ENCODE measurements at places on chromosomes 4 and X.

DNA sequence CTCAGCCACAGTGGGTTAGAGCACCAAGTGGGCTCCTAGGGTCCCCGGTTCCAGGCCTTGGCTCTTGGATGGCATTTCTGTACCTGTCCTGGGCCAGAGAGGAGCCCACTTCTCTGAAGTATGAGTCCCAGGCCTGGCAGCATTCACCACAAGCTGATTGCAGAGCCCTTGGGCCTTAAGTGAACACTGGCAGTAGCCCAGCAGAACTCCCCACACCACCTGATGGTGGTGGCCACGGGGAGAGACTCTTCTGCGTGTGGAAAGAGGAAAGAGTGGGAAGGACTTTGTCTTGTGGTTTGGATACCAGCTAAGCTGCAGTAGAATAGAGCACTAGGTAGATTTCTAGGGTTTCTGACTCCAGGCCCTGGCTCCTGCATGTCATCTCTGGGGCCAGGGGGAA is 104.8 kb downstream of the DLG3 start:
- DNase-seq: no peak

DNA sequence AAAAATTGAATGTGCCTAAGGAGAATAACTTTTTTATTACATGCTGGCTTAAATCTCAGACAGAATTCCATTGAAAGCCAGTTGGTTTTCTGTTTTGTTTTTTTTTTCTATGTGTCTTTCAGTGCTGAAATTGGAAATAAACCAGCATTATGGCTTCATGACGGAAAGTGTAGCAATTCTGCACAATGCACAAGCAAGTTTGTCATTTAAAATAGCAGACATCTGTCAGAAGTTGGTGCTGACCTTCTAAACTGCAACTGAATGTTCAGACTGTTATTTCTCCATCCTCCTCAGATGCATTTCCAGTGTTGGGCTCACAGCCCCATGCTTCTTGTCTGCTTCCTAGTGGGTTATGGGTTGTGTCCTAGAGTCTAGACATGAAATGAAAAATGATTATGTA is 107.2 kb upstream of the LIMCH1 start:
- no peak for DNase-seq

GRCh38 chrX:906586-906985 is 276.0 kb downstream of the SHOX start:
- no peak for DNase-seq

DNA sequence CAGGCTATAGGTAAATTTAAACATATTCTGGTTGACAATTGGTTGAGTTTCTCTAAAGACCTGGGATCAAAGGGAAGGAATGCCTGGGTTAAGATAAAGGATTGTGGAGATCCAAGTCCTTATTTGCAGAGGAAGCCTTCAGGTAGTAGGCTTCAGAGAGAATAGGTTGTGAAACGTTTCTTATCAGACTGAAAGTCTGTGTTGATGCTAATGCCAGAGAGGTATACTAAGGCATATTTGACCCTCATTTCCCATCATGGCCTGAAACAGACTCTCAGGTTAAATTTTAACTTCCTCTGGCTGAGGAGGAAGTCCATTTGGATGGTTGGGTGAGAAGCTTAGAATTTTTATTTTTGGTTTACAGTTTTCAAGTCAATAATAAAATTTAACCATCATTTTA is 48.1 kb downstream of the UGT2A2 start:
- DNase-seq: no peak

- no peak for DNase-seq
These were observed 171.4 kb upstream of the GALNT7 start for GRCh38 chr4:172997217-172997609.

Data from NCI-H2029 treated with DMSO at 0.1 percent for 48 hours (cell line).